ENCODE measurements at places on chromosomes 4 and X.

GRCh38 chr4:8904041-8904501, 32.4 kb upstream of the HMX1 start:
- no peak for DNase-seq

DNA sequence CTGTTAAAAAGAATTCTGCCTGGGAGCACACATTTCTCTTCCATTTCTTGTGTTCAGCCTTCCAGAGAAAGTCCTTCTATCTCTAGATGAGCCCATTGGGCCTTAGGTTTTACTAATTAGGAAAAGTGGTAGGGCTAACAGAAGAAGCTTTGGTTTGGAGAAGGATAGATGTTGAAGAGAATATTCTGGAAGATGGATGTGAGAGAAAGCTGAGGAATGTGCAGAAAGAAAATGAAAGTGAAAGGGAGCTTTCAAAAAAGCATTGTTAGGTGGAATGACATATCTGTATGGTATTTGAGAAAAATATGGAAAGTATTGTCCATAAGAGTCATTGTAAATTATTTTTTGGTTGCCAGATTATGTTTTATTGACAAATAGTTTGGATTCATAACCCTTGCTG, 474.8 kb upstream of the SLIT2 start:
- DNase-seq, result no peak

- peak; percentile 72 for DNase-seq
Observed at GRCh38 chr4:100679926-100680325, 162.1 kb upstream of the EMCN start.

DNA sequence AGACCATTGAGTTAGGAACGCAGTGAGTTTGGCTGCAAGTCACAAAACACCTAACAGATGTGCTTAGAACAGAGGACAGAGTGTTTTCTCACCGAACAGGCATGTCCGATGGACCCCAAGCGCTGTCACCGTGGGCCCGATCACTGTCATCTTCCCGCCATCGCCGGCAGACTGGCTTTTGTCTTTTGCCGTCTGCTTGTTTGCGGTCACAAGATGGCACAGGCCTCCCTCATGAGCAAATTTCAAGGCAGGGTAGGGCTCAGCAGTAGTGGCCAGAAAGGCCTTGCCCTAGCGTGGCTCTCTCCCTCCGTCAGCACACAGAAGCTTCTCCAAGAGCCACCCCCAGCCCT, 21.4 kb upstream of the MRFAP1 start:
- DNase-seq, result no peak

- no peak for DNase-seq
Observed at GRCh38 chrX:96563646-96564045, 121.0 kb upstream of the DIAPH2 start.

DNA sequence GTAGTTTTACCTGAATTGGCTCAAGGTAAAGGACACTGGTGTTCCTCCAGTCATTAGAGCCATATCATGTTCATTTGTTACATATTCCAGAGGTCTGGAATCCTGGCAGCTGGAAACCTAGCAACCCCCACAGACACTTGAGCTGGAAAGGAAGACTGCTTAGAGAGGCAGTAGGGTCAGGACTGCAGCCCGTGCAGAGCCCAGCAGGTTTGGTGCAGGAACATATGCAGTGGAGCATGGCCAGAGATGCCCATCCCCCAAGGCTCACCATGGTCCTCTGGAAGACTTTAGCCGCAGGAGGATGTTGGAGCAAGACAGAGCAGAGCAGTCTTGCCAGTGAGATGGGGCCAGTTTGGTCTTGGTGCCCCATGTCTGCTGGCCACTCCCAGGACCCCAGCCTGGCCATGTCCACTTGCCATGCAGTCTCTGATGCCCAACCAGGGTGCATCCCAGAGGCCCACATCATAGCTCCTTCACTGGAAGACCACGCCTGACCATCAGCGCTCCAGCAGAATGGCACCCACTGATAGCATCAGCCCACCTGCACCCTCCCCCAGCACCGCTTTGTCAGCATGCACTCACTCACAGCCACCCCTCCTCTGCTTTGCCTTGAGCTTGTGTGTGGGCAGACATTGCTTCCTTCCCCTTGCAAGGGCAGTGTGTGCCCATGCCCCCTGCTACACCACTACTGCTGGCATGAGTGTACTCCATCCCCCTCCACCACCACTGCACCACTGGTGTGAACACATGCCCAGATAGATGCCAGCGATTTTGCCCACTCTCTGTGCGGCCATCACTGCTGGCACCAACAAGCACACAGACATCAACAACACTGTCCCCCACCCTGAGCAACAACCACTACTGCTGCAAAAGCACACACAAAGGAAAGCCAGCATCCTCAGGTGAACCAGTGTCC, 190.3 kb upstream of the SPOCK3 start:
- DNase-seq, result no peak

GRCh38 chr4:184265546-184266351, 48.1 kb upstream of the ENPP6 start:
- DNase-seq, result no peak

- DNase-seq, result no peak
Observed at GRCh38 chrX:3963980-3964379, 250.5 kb upstream of the PRKX start.

- DNase-seq, result peak; percentile 3
Observed at GRCh38 chr4:66328803-66329574, 658.7 kb upstream of the EPHA5 start.

- no peak for DNase-seq
Observed at GRCh38 chrX:65596270-65597034, 61.9 kb upstream of the LAS1L start.

DNA sequence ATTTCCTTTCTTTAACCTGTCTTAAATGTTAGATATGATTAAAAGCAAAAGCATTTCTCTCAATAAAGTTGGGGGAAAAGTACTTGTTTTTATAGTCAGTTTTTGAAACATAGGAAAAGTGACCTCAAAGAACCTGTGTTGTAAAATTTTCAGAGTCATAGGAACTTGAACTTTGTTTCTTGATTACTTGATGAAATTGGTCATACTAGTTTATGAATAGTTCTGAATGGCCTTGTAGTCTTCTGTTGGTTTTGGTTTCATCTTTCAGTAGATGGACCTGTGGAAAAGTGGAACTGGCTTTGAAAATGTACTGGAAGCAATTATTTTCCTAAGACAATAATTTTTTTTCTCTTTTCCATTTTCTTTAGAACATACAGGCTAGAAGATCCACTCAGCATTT, 222.2 kb upstream of the NUDT6 start:
- DNase-seq, result no peak

DNA sequence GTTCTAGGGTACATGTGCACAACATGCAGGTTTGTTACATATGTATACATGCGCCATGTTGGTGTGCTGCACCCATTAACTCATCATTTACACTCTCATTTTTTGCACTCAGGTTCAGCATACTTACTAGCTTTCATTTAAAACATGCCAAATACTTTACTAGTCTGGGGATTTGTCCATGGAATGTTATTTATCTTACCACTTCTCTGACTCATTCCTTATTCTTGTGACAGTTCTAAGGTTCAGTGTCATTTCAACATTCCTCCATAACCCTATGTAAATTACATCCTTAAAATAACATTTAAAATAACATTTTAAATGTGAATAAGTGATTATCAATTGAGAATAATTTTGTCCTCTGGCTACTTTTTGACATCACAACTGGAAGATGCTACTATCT, 19.5 kb upstream of the SYTL5 start:
- no peak for DNase-seq

DNA sequence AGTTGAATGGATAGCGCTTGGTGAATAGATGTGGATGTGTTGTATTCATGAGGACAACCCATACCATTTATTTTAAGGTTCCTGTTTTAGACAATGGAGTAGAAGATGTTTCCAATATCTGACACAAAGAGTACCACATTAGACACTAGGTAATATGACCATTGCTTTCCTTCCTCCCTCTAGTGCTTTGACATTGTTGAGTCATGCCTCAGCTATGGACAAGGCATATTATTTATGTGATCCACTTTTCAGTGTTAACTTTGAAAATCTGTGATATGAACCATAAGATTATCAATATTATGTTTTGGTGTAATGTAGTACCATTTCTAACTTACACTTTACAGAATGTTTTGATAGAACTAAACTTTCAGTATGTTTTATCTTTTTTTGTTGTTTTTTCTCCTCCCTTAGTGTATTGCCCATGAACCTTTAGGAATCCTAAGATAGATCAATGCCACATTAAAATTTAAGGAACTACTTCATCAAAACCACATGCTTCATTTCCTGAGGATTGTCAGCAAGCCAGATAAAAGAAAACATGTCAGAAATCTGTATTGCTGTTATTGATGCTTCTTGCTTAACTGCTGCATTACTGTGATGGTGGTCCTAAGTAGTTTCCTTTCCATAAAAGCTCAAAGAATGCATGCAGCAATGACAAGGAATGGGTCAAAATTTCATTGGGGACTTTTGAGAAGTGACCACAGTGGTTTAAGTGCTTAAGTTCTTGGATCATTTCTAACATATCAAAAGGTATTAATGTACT, 105.0 kb downstream of the PCDH7 start:
- DNase-seq, result no peak

DNA sequence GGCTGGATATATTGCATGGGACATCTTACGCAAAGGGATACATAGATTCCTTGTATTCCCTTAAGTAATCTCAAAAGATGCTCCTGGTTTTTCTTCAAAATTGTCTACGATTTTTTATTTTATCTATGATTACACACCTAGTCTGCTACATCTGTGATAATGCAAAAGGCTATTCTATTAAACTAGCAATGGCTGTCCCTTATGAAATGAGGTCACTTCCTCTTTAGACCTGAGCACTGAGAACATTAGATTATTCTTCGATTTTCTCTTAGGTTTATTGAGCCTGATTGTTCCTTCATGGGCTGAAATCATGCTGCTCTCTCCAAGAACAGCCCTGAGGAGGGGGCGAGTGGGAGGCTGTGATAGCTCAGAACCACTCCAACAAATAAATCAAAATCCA, 126.8 kb upstream of the ENPP6 start:
- no peak for DNase-seq

GRCh38 chr4:89101256-89102161, 9.8 kb upstream of the TIGD2 start:
- no peak for DNase-seq

- DNase-seq, result peak; percentile 37
Observed at GRCh38 chrX:49001521-49002090, 458 bp downstream of the GRIPAP1 start.

DNA sequence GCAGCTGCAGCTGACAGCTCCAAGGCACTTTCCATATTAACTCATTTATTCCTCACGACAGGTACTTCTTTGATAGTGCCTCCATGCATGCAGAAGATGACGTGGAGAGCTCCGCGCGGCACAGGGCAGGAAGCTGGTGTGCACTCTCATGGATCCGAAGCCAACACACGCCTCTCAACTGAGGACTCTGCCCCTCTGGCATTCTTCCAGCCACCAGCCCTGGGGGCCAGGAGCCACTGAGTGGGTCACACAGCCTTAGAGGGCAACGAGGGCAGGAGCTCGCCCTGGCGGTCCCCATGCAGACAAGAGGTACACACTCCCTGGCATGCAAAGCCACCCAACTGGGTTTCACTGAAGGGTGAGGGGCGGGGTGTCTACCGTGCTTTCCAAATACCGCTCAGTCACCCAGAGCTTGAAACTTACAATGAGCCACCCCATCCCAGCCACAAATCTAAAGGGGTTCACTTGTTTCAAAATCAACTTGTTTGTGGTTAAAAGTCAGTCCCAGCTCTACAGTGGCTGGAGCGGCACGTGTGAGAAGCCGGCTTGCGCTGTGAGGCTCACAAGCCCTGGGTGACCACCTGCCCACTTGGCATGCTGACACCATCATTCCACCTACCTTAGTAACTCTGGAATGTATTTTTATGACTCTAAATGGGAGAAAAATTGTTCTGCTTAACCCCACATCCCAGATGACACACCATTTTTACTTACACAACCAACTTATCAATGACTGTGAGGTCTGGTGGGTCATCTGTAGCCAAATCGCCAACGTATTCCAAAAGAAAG, 16.2 kb downstream of the NOP14 start:
- DNase-seq, result no peak

DNA sequence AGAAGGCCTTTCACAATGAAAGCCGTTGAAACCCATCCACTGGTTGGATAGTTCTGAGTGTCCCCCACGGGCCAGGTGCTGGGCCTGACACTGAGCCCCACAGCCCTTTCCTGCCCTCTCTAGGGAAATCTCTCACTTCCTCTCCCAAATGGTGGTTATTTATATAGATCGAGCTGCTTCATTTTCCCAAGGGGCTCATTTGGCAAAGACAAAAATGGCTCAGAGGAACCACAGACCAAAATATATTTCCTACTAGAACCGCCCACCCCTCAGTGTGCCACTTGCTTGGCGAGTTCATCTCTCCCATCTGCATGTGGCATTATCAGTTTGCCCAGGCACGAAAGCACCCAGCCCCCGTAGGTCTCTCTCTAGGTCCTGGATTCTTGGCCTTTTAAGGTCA, 53.3 kb upstream of the STIM2 start:
- no peak for DNase-seq

- no peak for DNase-seq
Observed at GRCh38 chrX:672931-673330, 42.3 kb downstream of the SHOX start.

DNA sequence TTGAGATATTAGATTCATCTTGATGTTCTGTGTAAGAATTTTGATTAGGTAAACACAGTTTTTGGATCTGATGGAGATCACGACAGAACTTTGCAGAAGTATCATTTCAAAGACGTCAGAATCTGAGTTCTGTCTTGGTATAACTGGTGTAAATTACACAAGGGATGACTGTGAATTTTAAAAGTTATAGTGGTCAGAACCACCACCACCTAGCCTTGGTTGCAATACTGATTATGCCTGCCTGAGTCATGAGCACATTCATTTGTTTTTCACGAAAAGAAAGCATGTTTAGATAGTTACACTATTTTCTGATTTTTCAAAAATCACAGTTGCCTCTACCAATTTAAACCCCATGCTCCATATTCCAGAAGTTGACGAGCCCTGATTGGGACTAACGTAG, 54.8 kb downstream of the ZFX start:
- no peak for DNase-seq

GRCh38 chr4:101259876-101260275, 87.5 kb downstream of the PPP3CA start:
- no peak for DNase-seq

- no peak for DNase-seq
Observed at GRCh38 chr4:99027304-99027703, 31.8 kb downstream of the METAP1 start.

DNA sequence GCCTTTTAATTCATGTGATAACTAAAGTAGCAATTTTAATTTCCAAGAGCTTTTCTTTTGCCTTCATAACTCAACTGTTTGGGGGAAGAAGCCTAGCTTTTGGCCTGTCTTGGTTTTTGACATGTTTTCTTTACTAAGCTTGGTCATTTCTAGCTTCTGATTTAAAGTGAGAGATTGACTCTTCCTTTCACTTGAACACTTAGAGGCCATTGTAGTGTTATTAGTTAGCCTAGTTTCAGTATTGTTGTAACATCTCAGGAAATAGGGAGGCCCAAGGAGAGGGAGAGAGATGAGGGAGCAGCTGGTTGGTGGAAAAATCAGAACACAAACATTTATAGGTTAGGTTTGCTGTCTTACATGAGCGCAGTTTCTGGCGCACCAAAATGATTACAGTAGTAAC, 44.8 kb downstream of the DCLK2 start:
- no peak for DNase-seq

- peak; percentile 35 for DNase-seq
Observed at GRCh38 chr4:121656269-121656641, 40.5 kb downstream of the ANXA5 start.
